ENCODE measurements at places on chromosomes 7 and 10.
A peak's percentile ranks its signal among the peaks of the same experiment; 100 is the strongest.

DNA sequence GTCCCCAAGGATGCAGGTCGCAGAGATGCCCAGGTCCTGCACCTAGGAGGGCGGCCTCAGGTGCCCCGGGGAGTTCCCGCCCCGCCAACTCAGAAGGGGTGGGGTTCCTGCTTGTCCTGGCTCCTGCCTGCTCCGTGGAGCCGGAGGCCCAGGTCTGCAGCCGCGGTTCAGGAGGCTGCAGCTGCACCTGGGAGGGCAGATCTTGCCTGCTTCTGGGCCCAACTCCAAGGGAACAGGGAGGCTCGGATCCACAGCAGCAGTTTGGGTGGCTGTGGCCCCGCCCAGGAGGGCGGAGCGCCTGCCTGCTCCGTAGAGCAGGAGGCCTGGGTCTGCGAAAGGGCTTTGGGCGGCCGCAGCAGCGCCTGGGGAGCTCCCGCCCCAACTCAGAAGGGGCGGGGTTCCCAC, 108.2 kb upstream of the EGR2 start:
- no peak overlapping the region for H3K27ac ChIP-seq
- no peaks in the 10 kb centered on the region for H3K27me3 ChIP-seq
- H3K4me3 ChIP-seq = no peak overlapping the region

GRCh38 chr7:68671046-68671445, 927.2 kb upstream of the AUTS2 start:
- no peak overlapping the region for H3K27ac ChIP-seq
- H3K4me1 ChIP-seq = peaks cover 5% of the 10 kb centered on the region
- H3K27me3 ChIP-seq = peaks cover 6% of the 10 kb centered on the region
- no peak for DNase-seq

- H3K4me3 ChIP-seq = no peak overlapping the region
- peaks cover 18% of the 10 kb centered on the region for H3K36me3 ChIP-seq
- peaks cover 26% of the 10 kb centered on the region for H3K4me1 ChIP-seq
- no peak for DNase-seq
- H3K27ac ChIP-seq = peak overlapping the region; percentile 64
- no peaks in the 10 kb centered on the region for H3K27me3 ChIP-seq
These were observed 560.5 kb downstream of the PARD3 start for GRCh38 chr10:34254596-34254995.

DNA sequence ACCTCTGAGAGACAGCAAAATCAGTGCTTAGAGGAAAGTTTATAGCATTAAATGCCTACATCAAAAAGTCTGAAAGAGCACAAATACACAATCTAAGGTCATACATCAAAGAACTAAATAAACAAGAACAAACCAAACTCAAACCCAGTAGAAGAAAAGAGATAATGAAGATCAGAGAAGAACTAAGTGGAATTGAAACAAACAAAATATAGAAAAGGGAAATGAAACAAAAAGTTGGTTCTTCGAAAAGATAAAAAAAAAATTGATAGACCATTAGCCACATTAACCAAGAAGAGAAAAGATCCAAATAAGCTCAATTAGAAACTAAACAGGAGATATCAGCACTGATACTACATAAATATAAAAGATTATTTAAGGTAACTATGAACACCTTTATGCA, 280.0 kb upstream of the NRG3 start:
- no peak overlapping the region for H3K4me3 ChIP-seq
- DNase-seq = no peak
- H3K4me1 ChIP-seq = no peaks in the 10 kb centered on the region
- no peaks in the 10 kb centered on the region for H3K27me3 ChIP-seq
- no peaks in the 10 kb centered on the region for H3K36me3 ChIP-seq
- no peak overlapping the region for H3K27ac ChIP-seq

GRCh38 chr10:11234857-11235531, 217.3 kb downstream of the CELF2 start:
- H3K4me3 ChIP-seq = no peak overlapping the region
- H3K4me1 ChIP-seq = peaks cover 48% of the 10 kb centered on the region
- peaks cover 5% of the 10 kb centered on the region for H3K27me3 ChIP-seq
- H3K27ac ChIP-seq = no peak overlapping the region
- DNase-seq = no peak

DNA sequence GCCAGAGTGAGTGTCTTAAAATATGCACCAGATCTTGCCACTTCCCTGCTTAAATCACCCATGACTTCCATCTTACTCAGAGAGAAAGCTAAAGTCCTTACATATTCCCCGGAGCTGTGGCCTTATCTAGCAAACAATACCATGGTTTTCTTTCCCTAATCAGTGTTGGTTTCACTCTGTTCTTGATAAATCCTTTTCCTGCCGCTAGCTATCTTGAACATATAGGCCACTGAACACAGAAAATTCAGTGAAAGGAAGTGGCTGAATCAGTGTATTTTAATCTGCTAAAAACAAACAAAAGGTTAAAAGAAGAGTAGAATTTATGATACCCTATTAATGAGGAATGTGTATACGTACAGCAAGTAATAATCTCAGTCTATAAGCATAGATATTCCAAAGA, 42.0 kb upstream of the JAZF1 start:
- H3K36me3 ChIP-seq = no peaks in the 10 kb centered on the region
- H3K27me3 ChIP-seq = peaks cover 2% of the 10 kb centered on the region
- no peak overlapping the region for H3K4me3 ChIP-seq
- no peaks in the 10 kb centered on the region for H3K4me1 ChIP-seq

- DNase-seq = no peak
- H3K27me3 ChIP-seq = peaks cover 19% of the 10 kb centered on the region
- no peaks in the 10 kb centered on the region for H3K36me3 ChIP-seq
- H3K4me3 ChIP-seq = no peak overlapping the region
These were observed 5.8 kb downstream of the KCND2 start for GRCh38 chr7:120278773-120279172.

DNA sequence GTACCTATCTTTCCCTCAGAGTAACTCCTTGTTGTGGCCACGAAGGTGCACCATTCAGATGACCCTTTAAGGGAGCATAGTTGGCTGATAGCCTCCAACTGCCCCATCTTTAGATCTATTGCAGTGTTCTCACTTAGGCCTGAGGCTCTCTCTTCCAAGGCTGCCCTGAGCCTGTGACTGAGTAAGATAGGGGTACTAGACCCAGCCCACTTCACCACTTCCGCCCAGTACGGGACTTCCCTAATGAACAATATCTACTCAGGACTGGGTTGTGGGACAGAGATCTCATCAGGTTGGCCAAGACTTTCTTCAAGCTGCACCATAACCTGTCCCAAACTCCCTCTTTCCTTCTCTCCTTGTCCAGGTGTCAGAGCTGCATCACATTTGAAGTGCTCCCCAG, 5.7 kb upstream of the GNAI1 start:
- no peak for DNase-seq
- no peaks in the 10 kb centered on the region for H3K27me3 ChIP-seq
- peaks cover 14% of the 10 kb centered on the region for H3K4me1 ChIP-seq
- no peaks in the 10 kb centered on the region for H3K36me3 ChIP-seq
- no peak overlapping the region for H3K4me3 ChIP-seq
- no peak overlapping the region for H3K27ac ChIP-seq

GRCh38 chr10:88598055-88598454, 11.5 kb downstream of the LIPJ start:
- no peaks in the 10 kb centered on the region for H3K4me1 ChIP-seq
- H3K27ac ChIP-seq = no peak overlapping the region
- H3K4me3 ChIP-seq = no peak overlapping the region
- H3K27me3 ChIP-seq = no peaks in the 10 kb centered on the region

GRCh38 chr10:70458329-70459060, 17.0 kb upstream of the NODAL start:
- H3K36me3 ChIP-seq = no peaks in the 10 kb centered on the region
- H3K27me3 ChIP-seq = peaks cover 69% of the 10 kb centered on the region
- no peak overlapping the region for H3K27ac ChIP-seq

DNA sequence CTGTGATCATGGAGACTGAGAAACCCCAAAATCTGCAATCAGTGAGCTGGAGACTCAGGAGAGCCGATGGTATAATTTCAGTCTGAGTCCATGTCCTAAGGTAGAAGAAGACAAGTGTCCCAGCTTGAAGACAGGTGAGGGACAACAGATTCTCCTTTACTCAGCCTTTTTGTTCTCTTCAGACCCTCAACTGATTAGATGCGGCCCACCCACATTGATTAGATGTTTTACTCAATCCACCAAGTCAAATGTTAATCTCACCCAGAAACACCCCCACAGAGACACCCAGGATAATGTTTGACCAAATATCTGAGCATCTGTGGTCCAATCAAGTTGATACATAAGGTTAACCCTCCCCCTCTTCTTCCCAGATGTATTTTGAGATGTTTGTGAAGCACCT, 131.2 kb downstream of the PFKFB3 start:
- peaks cover 11% of the 10 kb centered on the region for H3K27me3 ChIP-seq
- H3K4me3 ChIP-seq = no peak overlapping the region
- no peak overlapping the region for H3K27ac ChIP-seq
- peaks cover 33% of the 10 kb centered on the region for H3K36me3 ChIP-seq
- no peak for DNase-seq

- H3K27me3 ChIP-seq = peaks cover 5% of the 10 kb centered on the region
- peaks cover 32% of the 10 kb centered on the region for H3K4me1 ChIP-seq
- H3K27ac ChIP-seq = peak overlapping the region; percentile 23
- H3K36me3 ChIP-seq = no peaks in the 10 kb centered on the region
- DNase-seq = no peak
- no peak overlapping the region for H3K4me3 ChIP-seq
These were observed 7.5 kb downstream of the ASB4 start for GRCh38 chr7:95493247-95493646.

DNA sequence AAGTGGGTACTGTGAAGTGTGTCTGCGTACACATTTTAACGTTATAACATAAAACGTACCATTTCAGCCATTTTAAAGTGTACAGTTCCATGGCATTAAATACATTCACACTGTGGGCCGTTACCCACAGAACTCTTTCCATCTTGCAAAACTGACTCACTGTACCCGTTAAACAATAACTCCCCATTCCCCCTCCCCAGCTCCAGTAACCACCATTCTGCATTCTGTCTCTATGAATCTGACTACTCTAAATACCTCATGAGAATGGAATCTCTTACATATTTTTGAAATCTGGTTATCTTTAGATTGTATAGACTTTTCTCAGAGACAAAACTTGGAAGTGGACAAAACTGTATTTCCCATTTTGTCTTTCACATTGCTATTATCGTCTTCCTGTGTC, 9.3 kb downstream of the ARL3 start:
- no peak for DNase-seq
- H3K4me3 ChIP-seq = no peak overlapping the region
- no peaks in the 10 kb centered on the region for H3K27me3 ChIP-seq
- peaks cover 13% of the 10 kb centered on the region for H3K36me3 ChIP-seq
- H3K4me1 ChIP-seq = peaks cover 10% of the 10 kb centered on the region

GRCh38 chr10:11225935-11226334, 208.3 kb downstream of the CELF2 start:
- no peak overlapping the region for H3K27ac ChIP-seq
- peaks cover 25% of the 10 kb centered on the region for H3K4me1 ChIP-seq
- no peak for DNase-seq
- no peak overlapping the region for H3K4me3 ChIP-seq

DNA sequence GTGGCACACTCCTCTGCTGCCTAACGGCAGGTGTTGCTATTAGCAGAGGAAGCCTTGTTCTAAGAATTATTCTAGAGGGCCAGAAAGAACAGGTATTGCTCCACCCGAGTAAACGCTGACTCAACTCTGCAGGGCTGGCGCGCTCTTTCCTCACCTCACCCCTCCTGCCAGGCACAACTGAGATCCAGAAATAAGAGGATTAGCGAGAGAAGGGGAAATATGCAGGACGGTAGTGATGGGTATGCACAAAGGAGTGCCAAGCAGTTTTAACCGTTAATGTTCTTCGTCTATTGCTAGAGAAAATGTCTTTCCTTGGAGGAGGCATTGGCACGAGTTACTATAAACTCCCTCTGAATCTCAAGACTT, 369 bp upstream of the SCIN start:
- peaks cover 12% of the 10 kb centered on the region for H3K4me1 ChIP-seq
- H3K36me3 ChIP-seq = no peaks in the 10 kb centered on the region
- peaks cover 78% of the 10 kb centered on the region for H3K27me3 ChIP-seq
- no peak overlapping the region for H3K27ac ChIP-seq
- DNase-seq = no peak
- peak overlapping the region; percentile 80 for H3K4me3 ChIP-seq

GRCh38 chr10:90871766-90872647, at the start of gene RPP30:
RPP30 (plus strand) TSS chr10:90871974; CDS start chr10:90871987, 13 bp downstream.
- peaks cover 6% of the 10 kb centered on the region for H3K27me3 ChIP-seq
- H3K4me3 ChIP-seq = peak within 1 kb of the TSS; percentile 99
- H3K4me1 ChIP-seq = peaks cover 24% of the 10 kb centered on the region
- peak within 1 kb of the TSS; percentile 85 for H3K27ac ChIP-seq

DNA sequence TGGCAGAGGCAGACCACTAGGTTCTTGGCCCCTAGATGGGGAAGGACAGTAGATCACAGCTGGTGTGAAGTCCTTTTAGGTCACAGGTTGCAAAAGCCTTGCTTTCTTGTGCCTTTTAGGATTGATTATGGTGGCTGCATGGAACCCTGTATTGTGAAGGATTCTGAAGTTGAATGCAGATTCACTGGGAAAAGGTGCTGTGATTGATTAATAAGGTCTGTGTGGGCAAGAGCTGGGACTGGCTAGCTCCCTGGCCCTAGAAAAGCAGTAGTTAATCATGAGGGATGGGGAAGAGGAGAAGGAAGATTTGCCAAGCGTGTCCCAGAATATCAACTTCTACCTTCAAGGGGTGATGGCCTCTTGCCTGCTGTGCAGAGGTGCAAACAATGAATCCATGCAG, 105.5 kb downstream of the CDH23 start:
- H3K36me3 ChIP-seq = no peaks in the 10 kb centered on the region
- H3K27me3 ChIP-seq = peaks cover 12% of the 10 kb centered on the region
- H3K4me3 ChIP-seq = peak overlapping the region; percentile 2
- DNase-seq = no peak
- peaks cover 75% of the 10 kb centered on the region for H3K4me1 ChIP-seq
- peak overlapping the region; percentile 92 for H3K27ac ChIP-seq

GRCh38 chr7:151795168-151795811, 81.6 kb downstream of the PRKAG2 start:
- no peak overlapping the region for H3K4me3 ChIP-seq
- H3K27me3 ChIP-seq = peaks cover 6% of the 10 kb centered on the region
- peaks cover 71% of the 10 kb centered on the region for H3K4me1 ChIP-seq
- no peaks in the 10 kb centered on the region for H3K36me3 ChIP-seq
- DNase-seq = no peak

DNA sequence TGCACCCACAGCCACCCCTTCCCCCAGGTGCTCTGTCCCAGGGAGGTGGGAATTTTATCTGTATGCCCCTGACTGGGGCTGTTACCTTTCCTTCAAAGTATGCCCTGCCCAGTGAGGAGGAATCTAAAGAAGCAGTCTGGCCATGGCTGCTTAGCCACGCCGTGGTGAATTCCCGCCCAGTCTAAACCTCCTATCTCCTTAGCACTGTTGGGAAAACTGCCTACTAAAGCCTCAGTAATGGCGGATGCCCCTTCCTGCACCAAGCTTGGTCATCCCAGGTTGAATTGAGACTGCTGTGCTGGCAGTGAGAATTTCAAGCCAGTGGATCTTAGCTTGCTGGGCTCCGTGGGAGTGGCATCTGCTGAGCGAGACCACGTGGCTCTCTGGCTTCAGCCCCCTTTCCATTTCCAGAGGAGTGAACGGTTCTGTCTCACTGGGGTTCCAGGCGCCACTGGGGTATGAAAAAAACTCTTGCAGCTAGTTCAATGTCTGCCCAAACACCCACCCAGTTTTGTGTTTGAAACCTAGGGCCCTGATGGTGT, 87.2 kb downstream of the ABCC2 start:
- H3K4me3 ChIP-seq = no peak overlapping the region
- H3K27ac ChIP-seq = no peak overlapping the region
- no peaks in the 10 kb centered on the region for H3K4me1 ChIP-seq
- peaks cover 8% of the 10 kb centered on the region for H3K36me3 ChIP-seq
- no peak for DNase-seq
- peaks cover 27% of the 10 kb centered on the region for H3K27me3 ChIP-seq

- peaks cover 24% of the 10 kb centered on the region for H3K27me3 ChIP-seq
- no peak overlapping the region for H3K4me3 ChIP-seq
- H3K4me1 ChIP-seq = peaks cover 80% of the 10 kb centered on the region
- H3K36me3 ChIP-seq = no peaks in the 10 kb centered on the region
These were observed 546.9 kb upstream of the GALNT17 start for GRCh38 chr7:70585071-70585470.

- no peak overlapping the region for H3K4me3 ChIP-seq
- peaks cover 56% of the 10 kb centered on the region for H3K4me1 ChIP-seq
- H3K27me3 ChIP-seq = no peaks in the 10 kb centered on the region
- peaks cover 17% of the 10 kb centered on the region for H3K36me3 ChIP-seq
These were observed 34.5 kb downstream of the EZH2 start for GRCh38 chr7:148849393-148850098.
